CD4-positive, alpha-beta T cell treated with Interleukin-4 for 4 hours (primary cell): ENCODE measurements at places on chromosomes 2 and 18.

DNA sequence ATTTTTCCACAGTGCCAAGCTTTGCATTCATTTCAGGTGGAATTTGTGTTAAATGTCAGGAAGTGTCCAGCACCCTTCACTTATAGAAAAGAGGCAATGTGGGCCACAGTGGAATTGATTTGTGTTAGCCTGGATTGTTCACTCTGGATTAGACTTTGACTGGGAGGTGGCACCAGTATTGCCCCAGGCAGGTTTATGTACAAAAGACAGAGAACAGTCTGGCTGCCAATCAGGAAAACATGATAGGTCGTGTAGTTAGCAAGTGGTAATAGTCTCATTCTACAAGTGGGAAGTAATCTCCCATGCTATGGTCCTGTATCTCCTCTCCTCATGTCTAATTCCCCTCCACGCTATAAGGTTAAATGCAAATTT is 45.6 kb downstream of the RAB27B start:
- no peak for DNase-seq

DNA sequence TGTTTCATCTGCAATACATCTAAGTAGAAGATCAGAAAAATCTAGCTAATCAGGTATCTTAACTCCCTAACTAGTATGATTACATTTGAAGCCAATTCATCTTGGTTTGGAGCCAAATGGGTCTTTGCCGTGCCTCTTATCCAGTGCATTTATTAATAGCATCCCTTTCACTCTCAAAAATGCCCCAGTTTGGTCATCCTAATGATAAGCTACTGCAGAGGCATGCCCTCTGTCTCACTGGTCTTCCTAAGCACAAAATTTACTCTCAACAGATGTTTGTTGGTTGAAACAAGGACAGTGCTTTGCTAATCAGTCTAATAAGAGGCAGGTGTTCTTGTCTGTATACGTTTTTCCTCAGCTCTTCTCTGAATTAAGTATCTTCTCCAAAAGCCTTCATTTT is 403.2 kb downstream of the RAD51AP2 start:
- no peak for DNase-seq

DNA sequence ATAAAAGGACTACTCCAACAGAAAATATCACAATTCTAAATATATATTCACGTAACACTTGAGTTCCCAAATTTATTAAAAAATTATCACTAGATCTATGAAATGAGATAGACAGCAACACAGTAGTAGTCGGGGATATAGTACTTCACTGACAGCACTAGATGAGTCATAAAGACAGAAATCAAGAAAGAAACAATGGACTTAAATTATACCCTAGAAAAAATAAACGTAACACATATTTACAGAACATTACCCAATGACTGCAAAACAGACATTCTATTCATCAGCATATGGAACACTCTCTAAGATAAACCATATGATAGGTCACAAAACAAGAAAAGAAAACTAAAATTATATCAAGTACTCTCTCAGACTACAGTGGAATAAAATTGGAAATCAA is 429.4 kb downstream of the MBD2 start:
- no peak for DNase-seq

DNA sequence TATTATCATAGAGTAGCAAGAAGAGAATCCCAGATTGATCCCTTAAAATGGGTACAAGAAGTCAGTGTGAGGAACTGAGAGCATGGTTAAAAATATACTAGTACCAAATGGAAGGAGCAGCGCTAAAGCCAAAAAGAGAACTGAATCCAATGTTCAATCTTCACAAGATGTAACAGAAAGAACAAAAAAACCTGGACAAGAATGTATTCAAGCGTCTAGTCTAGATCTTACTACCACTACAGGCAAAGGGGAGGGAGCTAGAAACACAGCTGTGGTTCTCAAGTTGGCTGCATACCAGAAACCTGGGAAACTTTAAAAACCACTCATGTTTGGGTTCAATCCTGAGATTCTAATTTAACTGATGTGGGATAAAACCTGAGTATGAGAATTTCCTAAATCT is 57.5 kb downstream of the PIAS2 start:
- no peak for DNase-seq

DNA sequence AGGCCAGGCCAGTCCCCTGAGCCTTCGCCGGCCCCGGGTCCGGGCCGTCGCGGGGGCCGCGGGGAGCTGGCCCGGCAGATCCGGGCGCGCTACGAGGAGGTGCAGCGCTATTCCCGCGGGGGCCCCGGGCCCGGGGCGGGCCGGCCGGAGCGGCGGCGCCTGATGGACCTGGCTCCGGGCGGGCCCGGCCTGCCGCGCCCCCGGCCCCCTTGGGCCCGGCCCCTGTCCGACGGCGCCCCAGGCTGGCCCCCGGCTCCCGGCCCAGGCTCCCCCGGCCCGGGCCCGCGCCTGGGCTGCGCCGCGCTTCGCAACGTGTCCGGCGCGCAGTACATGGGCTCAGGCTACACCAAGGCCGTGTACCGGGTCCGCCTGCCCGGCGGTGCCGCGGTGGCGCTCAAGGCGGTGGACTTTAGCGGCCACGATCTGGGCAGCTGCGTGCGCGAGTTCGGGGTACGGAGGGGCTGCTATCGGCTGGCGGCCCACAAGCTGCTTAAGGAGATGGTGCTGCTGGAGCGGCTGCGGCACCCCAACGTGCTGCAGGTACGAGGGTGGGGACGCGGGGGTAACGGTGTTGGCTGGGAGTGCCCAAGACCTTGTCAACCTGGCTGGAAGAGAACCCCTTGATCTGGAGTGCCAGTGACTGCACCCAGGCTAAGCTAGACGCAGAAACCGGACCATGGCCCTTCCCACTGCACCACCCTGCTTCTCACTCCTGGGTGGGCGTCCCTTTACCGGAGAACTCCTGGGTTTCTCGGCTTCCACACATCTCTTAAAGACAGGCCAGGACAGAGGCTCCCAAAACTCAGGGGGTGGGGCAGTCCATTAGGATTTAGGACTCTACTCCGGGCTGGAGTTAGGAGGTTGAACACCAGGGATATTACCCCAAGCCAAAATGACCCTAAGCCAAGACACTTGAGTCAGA is 739 bp downstream of the PKDCC start:
- no peak for DNase-seq

DNA sequence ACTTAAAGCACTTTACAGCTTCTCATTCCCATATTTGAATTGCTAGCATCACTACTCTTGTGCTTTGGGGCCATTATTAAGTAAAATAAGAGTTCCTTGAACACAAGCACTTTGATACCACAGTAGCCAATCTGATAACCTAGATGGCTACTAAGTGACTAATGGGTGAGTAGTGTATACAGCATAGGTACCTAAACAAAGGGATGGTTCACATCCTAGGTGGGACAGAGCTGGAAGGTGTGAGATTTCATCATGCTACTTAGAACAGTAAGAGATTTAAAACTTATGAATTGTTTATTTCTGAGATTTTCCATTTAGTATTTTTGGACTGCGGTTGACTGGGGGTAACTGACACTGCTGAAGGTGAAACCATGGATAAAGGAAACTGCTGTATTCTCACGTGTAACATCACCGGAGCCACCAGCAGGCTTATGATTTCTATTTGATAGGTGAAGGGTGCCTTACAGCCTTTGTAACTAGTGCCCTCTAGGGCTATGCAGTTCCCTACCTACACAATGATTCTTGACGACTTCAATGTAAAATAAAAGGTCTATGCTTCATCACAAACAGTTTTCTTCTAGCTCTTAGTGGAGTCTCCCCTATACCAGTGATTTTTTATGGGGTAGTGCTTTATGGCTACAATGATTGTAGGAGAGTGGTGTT is 22.1 kb upstream of the CRIM1 start:
- no peak for DNase-seq

GRCh38 chr2:239324456-239324855 is 76.4 kb downstream of the HDAC4 start:
- DNase-seq: no peak

GRCh38 chr2:28152585-28153280 is 239.9 kb upstream of the FOSL2 start:
- DNase-seq: no peak

DNA sequence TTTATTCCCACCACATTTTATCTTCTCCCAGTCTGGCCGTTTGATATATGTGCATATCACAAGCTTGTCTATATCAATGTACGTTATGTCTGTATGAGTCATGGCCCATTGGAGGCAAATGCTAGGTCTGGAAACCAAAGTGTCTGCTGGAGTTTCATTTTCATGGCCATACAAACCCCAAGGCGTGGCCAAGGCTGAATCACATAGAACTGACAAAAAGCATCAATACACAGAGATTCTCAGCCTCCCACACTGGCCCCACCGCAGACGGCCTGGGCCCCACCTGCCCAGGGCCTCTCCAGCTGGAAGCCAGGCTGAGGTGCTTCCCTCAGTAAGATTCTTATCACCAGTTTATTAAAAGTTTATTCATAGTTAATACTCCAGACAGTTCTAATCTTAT is 40.5 kb upstream of the SALL3 start:
- no peak for DNase-seq

DNA sequence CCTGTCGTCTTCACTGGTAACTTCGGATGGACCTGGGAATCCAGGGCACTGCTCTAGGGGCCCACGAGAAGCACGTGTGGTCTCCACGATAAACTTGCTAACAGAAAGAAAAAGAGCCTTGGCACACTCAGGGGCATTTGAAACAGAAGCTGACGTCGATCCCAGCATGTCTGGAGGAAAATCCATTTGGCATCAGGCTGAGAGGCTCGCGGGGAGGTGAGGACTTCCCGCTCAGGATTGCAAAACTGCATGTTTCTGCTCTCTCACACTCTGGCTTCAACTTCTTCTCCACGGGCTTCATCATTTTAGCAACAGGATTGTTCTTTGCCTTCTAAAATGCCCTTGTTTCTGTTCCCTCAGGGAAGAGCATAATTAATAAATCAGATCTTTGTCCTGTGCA is 181.7 kb upstream of the COPS8 start:
- DNase-seq: no peak

DNA sequence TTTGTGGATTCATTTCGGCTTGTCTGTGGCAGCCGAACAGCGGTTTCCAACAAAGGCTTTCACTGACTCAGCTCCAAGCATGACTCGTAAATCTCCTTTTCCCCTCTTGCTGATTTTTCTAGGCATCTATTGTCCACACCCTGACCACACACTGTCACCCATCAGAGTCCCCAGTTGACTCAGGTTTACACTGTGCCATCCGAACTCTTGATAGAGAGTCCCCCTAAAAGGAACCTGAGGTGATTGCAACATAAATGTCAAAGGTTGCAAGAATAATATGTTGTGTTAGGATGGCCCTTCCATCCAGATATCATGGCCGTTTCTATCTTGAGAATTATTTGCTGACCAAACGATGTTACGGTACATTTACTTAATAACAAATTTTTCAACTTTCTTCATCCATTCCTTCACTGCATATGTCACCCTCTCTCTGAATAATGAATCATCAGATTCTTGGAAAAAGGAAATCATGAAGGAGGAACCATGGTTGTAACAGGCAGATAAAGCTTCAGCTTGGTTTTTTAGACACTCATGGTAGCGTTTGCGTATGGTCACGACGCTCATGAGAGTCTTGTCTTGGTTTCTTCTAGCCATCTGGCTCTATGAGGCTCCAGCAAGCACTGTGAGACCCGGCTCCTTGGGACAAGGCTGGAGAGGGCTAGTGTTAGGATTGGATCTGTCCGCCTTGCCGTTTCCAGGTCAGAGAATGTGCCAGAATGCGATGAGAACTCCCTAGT is 72.1 kb downstream of the NPAS2 start:
- no peak for DNase-seq
